ENCODE measurements at places on chromosomes 7 and 10. TPM values are rescaled to one million over a fixed set of nuclear protein-coding genes. Genes with fewer than 3 reads are reported as not detected.

Gene PNLIPRP2
- total RNA-seq, result not detected

Gene GNAT3
- not detected for total RNA-seq

Gene PSMC2
- total RNA-seq, result 175 TPM

Gene EGR2
- 0.26 TPM for total RNA-seq

Gene THAP5
- 18.0 TPM for total RNA-seq

Gene ATOH7
- total RNA-seq, result 0.22 TPM

Gene MYL10
- total RNA-seq, result not detected

Gene AASS
- total RNA-seq, result 0.06 TPM

Gene LOXL4
- 1.5 TPM for total RNA-seq

Gene GIMAP5
- total RNA-seq, result 0.24 TPM

Gene AKR1C4
- total RNA-seq, result 0.32 TPM

Gene TDRD1
- total RNA-seq, result not detected

Gene TFPI2
- 246 TPM for total RNA-seq

Gene INMT
- not detected for total RNA-seq

Gene NEBL
- total RNA-seq, result 8.2 TPM

Gene SH2D4B
- total RNA-seq, result not detected

Gene ITIH5
- total RNA-seq, result 0.09 TPM

Gene FAM131B
- total RNA-seq, result 0.43 TPM

Gene SPDYE11
- not detected for total RNA-seq

Gene IMMP2L
- 16.2 TPM for total RNA-seq

Gene GOLGA7B
- 4.0 TPM for total RNA-seq

Gene GSTO2
- total RNA-seq, result 2.3 TPM

Gene BMPER
- total RNA-seq, result 5.7 TPM

Gene EGFR
- 108 TPM for total RNA-seq

Gene MINDY4
- total RNA-seq, result 2.7 TPM

Gene OLAH
- not detected for total RNA-seq

Gene FAM25C
- total RNA-seq, result 2.4 TPM

Gene SLK
- total RNA-seq, result 35.9 TPM

Gene OR2F2
- total RNA-seq, result not detected

Data from A549 treated with ZK216348 at 1 μM for 4 hours (cell line).